ENCODE measurements at places on chromosomes 2 and 18.

GRCh38 chr2:79275197-79275596 lies 115.6 kb upstream of the REG3A start:
- DNase-seq: no peak

GRCh38 chr18:37741032-37741623 lies 175.5 kb upstream of the CELF4 start:
- no peak for DNase-seq

DNA sequence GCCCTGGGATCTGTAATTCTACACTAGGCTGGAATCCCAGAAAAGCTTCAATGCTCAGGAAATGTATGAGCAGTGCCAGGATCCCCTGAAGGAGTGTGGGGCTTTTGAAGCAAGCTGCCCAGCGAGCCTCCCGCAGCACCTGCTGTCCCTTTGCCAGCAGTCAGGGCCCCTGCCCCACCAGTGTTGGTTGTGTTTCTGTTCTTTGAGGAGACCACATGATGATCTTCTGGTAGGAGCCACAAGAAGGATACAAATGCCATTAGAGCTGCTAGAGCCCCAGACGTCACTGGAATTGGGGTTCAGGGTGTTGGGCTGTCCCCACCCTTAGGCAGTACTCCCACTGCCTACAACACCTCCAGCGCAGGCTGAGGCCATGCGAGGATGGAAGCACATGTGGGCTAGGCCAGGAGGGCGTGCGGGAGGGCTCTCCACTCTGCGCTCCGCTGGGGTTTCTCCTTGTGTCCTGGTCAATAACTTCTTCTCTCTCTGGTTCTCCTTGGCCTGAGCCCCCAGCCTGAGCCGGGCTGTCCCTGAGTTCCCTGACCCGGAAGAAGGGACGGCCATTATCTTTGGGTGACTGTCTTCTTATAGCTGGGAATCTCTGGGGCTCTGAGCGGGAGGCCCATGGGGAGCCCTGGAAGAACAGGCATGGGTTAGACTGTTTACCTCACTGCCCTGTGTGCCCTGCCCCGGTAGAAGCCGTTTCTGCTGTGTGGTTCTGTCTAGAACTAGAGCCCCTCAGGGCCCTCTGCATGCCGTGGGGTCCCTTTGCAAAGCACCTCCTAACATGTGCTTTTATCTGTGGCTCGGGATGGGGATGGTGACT lies 73.9 kb downstream of the LRRFIP1 start:
- no peak for DNase-seq

DNA sequence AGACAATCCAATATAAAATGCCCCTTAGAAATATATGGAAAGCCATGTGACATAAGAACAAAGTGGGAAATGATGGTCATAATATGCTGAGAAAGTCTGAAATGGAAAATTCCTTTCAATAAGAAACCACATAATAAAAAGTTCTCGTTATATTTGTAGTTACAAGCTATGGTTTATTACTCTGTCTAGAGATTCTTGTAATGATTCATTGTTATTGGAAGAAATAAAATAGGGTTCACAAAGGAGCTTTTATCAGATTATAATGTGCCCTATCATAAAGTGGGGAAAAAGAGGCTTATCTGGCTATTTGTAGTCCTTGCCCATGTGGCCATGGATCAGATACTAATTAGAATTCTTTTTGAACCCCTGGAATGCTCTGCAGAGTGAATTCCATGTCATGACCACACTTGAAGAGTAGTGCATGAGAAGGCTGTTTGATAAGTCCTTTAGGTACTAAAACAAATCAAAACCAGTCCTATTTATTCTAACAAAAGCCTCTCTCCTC lies 420.7 kb upstream of the NRP2 start:
- DNase-seq: no peak

DNA sequence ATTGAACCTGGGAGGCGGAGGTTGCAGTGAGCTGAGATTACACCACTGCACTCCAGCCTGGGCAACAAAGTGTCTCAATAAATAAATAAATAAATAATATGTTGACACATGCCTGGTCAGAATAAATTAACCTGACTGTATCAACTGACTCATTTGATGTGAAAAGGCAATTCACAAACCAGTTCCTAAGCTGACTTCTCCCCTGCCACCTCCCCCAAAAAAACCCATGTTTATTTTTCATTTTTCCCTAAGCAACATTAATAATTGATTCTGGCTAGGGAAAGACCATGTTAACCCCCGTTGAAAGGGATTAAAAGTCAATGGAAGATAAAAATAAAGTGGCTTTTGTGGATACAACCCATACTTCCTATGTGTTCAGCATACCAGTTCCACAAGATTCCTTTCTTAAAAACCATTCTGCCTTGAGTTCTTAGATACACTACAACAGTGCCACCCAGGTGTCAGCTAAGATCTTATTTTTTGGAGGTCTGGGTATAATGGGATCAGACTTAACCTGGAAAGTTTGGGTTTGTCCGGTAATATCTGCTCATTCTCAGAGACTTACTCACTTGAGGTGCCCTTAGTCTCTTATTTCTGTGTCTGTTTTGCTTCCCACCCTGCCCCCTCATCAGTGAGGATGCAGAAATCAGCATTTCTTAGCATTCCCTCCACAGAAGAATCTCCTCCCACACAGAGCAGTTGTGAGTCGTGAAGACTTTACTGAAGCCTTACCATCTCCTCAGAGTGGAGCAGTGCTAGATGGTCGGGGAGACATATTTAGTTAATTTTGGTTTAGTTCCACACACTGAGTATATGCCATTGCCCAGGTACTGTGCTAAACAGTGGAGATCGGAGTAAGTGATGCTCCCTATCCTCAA lies 10.1 kb upstream of the MCFD2 start:
- no peak for DNase-seq

DNA sequence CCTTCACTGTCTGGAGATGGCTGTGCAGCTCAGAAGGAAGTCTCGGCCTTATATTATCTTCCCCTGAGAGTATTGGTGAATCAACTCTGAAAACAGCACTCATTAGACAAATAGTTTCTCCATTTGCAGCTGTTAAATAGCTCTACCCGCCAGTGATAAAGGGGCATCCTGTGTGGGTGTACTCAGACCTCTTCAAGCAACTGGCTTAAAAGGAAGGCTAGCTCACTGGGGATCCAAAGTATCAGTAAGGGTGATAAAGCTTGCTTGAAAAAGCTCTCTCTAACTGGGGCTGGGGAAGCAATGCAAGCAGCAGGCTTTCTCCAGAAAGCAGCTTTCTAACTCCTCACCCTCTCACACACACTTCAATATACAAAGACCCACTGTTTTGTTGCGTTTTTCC lies 64.9 kb upstream of the PSMD14 start:
- DNase-seq: no peak

DNA sequence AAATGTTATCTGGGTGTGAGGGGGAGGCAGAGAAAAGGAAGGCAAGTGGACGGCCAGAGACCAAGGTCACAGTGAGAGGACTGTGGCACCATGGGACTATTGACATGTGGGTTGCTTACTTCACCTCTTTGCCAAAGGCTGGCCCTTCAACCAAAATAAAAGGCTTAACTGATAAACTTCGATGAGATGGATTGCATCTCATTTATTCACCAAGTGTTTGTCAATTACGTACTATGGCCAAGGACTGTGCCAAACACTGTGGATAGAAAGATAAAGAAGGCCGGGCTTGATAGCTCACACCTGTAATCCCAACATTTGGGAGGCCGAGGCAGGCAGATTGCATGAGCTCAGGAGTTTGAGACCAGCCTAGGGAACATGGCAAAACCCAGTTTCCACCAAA lies 98.7 kb upstream of the CCBE1 start:
- DNase-seq: no peak

GRCh38 chr2:200765139-200765951 lies 46.4 kb upstream of the BZW1 start:
- peak; percentile 30 for DNase-seq

DNA sequence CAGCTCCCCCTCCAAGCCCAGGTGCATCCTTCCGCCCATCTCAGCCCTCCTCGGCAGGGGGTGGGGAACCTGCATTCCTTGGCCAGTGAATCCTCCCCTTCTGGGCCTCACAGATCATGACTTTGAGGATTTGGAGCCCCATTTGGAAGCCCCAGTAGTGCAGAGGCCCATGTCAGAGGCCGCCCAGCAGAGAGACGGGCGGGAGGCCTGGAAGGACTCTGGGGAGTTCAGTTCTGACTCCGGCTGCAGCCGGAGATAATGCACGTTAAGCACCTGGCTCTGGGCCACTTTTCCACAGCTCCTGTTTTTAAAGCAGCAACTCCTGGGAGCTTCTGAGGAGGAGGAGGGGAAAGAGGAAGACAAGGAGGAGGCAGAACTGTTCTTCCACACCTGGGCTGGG lies 14.9 kb downstream of the ATOH8 start:
- peak; percentile 75 for DNase-seq

- DNase-seq: peak; percentile 56
These were observed 156.7 kb downstream of the KLHL29 start for GRCh38 chr2:23541503-23542229.

DNA sequence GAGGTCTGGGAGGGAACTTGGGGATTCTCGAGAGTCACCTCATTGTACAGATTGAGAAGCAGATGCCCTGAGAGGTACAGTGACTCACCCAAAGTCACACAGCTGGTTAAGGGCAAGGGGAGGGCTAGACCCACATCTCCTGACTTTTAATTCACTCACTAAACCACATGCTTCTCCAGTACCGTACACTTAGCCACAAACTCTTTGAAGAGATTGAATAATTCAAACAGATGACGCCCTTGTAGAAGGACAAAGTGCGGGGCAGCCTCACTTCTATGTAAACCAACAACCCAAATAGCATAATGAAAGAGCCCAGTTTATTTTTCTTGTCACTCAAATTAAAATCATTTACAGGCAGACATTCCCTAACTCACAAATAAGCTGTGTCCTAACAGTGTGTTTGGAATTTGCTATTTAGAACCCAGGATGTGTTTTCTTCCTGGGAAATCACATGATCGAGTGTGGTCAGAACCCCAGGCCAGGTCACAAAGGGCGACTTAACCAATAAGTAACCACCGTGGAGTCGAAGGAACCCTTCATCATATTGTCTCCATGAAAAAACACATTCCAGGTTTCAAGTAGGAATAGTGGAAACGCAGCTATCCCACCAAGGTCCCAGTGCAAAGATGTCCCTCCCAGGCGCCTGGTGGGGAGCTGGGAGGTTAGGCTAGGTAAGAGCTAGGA lies 35.8 kb upstream of the PTPN4 start:
- DNase-seq: no peak

DNA sequence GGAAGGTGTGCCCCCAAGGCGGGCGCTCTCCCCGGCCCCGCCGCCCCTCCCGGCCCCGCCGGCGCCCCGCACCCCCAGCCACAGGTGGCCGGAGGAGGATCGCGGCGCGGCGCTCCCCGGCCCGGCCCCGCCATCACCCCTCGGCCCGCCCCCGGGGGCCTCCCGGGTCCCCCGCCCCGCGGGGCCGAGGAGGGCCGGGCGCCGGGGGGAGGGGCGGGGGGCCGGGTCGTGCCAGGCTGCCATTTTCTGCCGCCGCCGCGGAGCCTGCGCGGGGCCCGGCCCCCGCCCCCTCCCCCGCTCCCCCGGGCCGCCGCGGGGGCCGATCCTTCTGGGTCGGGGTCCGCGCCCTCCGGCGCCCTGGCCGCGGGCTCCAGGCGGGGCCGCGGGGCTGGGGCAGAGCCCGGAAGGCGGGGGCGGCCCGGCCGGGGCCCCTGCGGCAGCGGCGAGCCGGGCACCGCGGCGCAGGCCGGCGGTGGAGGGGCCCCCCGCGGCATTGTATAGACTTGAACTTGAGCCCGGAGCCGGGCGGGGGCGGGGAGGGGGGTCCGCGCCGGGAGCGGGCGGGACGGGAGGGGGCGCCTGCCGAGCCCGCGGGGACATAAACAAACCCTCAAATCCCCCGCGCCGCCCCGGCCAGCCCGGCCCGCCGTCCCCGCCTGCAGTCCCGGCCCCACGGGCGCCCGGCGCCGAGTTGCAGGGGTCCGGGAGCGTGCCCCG lies 556 bp downstream of the DNMT3A start:
- peak; percentile 43 for DNase-seq

DNA sequence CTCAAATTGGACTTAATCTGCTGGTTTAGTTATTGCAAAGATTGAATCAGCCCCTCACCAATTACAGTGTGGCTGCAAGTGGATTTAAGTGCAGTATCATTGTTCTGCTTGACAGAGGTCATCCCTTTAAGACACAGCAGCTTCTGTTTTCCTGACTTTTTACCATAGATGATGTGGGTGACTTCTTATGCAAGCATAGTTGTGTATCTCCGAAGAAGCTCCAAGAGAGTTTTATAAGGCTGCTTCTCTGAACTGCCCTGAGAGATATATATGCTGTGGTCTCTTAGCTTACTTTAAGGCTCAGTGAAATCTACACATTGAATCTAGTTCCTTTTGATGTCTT lies 3.5 kb downstream of the TRIB2 start:
- no peak for DNase-seq

DNA sequence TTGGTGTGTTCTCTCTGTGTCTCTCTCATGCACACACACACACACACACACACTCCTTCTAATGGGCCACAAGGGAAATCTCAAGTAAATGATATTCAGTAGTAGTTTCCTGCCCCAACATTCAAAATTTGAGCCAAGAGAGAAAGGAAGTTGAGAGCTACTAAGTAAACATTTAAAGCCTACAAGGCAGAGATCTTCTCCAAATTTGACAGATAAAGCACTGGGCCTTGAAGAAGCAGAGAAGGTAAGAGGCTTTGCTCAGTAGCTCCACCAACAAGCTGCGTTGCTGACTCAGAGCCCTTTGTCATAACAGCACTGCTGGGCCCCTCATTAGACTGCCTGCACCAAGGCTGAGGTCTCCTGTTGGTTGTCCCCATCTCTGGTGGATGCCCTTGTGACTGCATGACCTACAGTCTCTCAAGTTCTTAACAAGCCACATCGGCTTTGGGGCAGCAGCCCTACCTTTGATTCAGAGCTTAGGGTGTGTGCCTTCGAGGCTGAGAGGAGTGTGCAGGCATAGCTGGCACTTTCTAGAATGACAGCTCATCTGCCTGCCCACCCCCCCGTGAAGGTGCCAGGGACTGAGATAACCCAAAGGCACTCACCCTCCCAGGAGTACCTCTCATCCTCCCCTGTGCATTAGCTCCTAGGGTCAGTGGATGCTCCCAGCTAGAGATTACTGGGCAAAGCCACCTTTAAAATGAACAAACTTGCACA lies 32.3 kb upstream of the NEB start:
- DNase-seq: no peak

GRCh38 chr2:18598848-18599484 lies 9.6 kb upstream of the NT5C1B start:
- no peak for DNase-seq

DNA sequence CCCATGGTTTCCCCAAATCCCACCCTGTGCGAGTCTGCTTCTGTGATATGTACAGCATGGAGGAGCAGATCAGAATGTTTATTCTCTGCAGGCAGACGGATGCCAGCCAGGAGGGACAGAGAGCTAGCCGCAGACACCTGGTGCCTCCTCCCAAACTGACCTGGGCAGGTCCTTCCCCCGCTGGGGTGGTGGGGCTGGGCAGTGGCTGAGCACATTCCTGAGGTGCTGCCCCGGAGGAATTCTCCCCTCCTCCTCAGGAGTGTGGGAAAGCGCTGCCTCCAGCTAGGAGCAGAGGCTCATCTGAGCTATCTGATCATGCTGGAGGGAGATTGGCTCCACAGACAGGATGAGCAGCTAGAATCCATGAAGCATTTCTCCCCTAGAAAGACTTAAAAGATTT lies 21.7 kb downstream of the C2orf92 start:
- DNase-seq: no peak

- DNase-seq: no peak
These were observed 2.8 kb downstream of the SCLY start for GRCh38 chr2:238063414-238064189.

GRCh38 chr2:175156534-175156933 lies 11.5 kb downstream of the ATF2 start:
- no peak for DNase-seq

All from BE2C (cell line).